ENCODE measurements at places on chromosomes 2 and 18.

DNA sequence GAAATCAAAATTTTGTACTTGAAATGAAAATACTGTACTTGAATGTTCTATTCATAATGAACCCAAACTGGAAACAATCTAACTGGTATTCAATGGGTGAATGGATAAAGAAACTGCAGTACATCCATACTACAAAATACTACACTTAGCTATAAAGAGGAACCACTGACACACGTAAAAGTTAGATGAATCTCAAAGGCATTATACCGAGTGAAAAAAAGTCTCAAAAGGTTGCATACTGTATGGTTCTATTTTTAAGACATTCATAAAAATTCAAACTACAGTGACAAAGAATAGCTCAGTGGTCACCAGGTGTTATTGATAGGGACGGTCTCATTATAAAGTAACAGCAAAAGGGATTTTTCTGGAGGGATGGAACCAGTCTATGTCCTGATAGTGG is 41.1 kb downstream of the COBLL1 start:
- DNase-seq, result no peak

- DNase-seq, result no peak
These were observed 5.7 kb upstream of the OTOS start for GRCh38 chr2:240146141-240146561.

DNA sequence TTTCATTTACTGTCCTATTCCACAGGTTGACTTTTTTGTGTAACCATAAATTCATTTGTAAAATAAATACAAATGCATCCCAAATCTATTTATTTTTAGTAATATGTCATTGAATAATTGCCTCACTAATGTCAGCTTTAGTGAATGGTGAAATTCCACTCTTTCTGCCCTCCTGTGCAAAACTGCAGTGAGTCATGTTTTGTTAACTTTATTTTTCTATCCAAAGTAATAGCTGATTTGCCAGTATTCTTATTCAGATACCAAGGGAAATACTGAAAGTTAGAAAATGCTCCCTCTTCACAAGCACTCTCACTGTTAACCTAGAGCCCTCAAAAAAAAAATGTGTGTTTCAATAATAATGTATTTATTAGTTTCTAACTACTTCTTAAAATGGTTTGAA is 322.8 kb downstream of the RIT2 start:
- peak; percentile 18 for DNase-seq

- peak; percentile 44 for DNase-seq
These were observed 688.9 kb upstream of the ID2 start for GRCh38 chr2:7992612-7993602.

- DNase-seq, result peak; percentile 6
These were observed 334.5 kb upstream of the CDH2 start for GRCh38 chr18:28511413-28511821.

DNA sequence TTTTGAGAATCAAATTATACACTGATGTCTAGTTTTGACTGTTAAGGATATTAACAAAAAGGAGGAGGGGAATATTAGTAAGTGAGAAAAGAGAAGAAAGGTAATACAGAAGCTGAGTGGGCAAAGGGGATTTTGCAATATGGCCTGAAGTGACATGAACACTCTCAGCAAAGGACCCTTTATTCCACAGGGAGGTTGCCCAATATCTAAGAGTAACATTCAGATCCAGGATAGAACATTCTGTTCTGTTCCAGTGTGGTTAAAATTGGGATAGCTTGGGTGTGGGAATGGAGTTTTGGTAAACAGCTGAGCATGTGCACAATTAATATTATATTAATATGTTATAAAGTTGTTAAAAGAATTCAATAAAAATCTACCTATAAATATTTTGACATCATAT is 120.1 kb downstream of the ZNF385B start:
- DNase-seq, result no peak

- peak; percentile 61 for DNase-seq
These were observed 725 bp downstream of the FIGN start for GRCh38 chr2:163734881-163735684.

- peak; percentile 4 for DNase-seq
These were observed 130.4 kb upstream of the MYO3B start for GRCh38 chr2:170047331-170048065.

- DNase-seq, result no peak
These were observed 802.9 kb upstream of the KLHL29 start for GRCh38 chr2:22582107-22582506.

DNA sequence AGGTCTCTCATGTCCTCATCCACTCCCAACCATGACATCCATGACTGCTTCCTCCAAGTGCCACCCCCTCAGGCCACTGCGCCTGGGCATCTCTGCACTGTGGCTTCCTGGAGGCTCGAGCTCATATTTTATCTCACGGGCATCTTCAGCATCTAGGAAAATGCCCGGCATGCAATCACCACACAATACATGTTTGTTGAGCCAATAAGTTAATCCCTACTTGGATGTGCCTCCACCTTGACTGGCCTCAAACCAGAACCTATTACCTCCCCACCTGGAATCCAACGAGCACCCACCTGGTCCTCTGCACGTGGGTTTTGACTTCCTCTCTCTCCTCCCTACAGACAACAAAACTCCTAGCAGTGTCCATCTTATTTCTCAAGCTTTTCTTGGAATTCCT is 198.9 kb upstream of the REV1 start:
- DNase-seq, result no peak

DNA sequence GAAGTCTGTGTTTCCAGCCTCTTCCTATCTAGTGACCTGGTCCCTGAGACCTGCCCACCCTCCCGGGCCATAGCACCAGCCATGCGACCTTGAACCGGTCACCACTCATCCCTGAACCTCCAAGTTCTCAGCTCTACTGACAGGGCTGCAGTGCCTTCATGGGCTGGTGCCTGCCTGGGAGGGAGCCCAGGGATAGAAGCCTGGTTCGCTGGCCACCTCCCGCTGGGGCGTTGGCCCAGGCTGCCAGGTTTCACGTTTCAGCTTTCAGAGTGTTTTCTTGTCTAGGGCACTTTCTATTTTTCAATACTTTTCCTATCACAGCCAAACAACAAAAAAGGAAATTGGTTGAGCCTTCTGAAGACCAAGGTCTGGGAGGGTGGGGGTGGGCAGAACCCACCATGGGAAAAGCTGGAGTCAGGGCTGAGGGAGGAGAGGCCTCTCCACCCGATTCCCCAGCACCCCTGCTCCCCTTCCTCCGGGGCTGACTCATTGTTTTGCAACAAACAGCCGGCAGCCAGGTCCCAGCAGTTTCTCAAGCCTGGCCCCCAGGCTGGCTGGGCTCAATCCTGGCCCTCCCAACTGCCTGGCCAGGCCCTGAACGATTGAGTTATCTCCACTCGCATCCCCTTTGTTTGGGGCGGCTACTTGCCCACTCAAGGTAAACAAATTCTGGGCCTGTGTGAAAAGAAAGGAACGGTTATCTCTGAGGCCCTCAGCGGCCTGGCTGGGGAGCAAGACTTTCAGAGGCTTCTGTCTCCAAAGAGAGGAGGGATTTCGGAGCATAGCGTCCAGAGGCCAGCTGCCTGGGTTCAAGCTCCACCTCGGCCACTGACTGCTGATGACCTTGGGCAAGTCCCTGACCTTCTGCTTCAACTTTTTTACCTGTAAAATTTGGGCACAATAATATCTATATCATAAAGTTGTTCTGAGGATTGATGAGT is 47.5 kb downstream of the ZFP36L2 start:
- peak; percentile 90 for DNase-seq

GRCh38 chr2:18178736-18179349 is 300.4 kb downstream of the KCNS3 start:
- peak; percentile 66 for DNase-seq

DNA sequence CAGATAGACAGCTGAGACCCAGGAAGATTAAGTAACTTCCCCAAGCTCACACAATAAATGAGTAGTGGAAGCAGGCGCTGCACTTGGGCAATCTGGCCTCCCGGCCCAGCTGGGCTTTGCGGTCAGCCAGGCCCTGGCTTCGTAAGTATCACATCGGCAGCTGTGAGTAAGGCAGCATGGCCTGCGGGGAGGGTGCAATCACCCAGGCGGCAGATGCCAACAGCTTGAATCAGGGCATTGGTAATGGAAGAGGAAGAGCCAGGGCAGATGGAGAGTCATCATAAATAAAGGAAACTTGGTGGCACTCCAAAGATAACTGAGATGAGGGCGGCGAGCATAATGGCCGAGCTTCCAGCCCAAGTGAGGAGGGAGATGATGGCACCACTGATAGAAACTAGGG is 217.9 kb upstream of the PID1 start:
- no peak for DNase-seq

DNA sequence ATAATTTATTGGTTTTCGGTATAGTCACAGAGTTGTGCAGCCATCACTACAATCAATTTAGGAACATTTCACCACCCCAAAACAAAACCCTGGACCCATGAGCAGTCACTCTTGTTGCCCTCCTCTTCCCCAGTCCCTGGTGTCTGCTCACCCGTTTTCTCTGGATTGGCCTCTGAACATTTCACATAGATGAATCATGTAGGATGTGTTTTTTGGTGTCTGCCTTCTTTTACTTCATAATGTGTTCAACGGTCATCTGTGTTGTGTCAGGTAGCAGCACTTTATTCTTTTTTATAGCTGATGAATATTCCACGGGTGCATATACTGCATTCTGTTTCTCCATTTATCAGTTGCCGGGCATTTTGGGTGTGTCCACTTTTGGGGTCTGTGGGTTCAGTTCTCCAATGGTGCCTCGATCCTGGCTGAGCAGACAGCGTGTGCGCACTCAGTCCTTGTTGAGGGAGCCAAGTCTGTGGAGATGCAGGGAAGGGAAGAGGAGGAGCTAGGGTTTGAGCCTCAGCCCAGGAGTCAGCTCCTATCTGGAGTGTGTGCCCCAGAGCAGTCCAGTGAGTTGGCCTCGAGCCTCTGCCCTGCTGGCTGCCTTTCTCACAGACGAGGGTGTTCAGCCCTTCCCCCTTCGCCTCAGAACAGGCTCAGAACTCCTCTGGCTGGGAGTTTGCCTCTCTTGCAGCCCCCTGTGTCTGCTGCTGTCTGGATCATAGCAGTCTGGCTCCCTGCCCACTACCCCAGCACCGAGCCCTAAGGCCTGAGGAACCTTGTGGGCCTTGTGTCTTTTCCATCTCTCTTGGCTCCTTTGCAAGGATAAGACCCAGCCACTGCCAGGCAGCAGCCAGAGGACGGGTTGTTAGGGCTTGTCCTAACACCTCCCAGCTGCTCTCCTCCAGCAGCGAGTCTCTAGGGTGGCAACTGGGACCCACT is 18.0 kb downstream of the C2orf74 start:
- DNase-seq, result peak; percentile 64

DNA sequence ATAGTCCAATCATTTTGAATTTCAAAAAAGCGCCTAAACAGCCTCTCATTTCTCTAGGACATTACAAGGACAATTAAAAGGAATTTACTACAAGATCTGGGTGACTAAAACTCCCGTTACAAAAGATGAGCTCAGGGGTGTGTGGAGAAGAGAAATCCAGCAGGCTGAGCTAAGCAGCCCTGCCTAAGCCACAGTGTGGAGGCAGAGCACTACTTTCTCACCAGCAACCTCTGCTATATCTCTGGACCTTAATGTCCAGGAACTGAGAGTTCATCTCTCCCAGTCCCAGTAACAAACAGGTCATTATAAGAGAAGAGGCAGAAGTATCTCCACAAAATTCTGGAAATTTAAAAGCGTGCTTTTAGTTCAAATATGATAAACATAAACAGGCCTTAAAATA is 18.9 kb upstream of the ANKRD62 start:
- DNase-seq, result no peak

- no peak for DNase-seq
These were observed 164.6 kb downstream of the HDAC4 start for GRCh38 chr2:239236043-239236807.

DNA sequence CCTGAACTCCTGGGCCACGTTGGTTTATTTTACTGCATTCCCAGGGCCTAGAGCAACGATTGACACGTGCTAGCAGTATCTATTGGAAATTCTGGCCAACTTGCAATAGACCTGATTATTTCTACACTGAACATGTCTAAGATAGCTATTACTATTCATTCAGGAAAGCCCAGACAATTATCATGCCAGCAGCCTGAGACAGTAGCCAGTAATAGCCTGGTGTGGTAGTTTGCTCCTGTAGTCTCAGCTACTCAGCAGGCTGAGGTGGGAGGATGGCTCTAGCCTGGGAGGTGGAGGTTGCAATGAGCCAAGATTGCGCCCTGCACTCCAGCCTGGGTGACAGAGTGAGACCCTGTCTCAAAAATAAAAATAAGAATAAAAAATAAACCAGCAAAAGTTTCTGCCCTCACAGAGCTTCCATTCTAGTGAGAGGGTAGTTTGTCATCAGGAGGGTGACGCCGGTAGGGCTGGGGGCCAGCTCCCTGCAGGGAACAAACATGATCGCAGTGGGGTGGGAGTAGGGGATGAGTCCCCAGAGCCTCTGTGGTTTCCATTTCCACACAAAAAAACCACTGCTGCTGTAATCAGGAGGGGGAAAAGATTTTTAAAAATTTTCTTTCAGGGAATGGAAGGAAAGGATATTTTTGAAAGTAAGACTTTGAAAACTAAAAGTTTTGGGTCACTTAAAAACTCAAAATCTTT is 4.3 kb downstream of the CASP8 start:
- no peak for DNase-seq

DNA sequence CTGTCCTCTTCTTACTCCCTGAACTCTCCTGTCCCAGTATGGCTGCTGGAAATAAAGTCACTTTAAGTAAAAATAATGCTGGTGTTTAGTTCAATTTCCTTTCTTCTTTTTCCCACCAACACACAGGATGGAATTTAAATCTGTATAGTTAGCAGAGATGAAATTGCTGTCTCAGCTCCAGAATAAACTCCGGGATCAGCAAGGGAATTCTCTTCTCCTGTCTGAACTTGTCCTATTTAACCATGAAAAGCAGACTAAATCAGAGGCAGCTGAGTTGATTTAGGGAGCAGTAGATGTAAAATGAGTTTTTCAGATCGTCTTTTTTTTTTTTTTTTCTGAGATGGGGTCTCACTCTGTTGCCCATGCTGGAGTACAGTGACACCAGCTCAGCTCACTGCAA is 25.9 kb downstream of the TTLL4 start:
- no peak for DNase-seq

DNA sequence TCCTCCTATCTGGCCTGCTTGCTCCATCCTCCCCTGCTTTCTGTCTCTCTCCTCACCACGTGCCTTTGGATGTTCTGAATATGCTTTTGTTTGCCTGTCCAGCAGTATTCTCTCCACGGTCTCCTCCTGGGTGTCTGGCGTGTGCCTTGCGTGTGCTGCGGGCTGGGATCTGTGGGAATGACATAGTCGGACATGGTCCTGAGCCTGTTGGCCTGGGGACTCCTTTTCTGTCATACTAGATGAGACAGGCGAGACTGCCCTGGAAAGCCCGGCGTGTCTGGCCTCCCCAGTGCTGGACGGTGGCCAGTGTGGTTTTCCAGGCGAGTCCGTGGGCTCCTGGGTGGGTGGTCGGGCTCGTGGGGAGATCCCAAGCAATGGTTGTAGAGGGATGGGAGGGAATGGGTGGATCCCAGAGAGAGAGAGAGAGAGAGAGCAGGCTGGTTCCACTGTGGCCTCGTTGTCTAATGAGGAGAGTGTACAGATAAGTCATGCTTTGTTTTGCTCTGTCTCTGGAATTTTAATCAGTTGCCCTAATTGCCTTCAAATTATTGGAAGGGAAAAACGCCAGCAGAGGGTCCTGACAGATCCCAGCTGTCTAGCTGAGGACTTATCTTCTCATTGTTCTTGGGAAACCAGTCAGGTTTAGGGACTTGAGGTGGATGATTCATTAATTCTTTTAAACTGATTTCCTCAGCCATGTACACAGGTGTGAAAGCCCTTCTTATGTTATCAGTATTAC is 58.3 kb downstream of the HPCAL1 start:
- no peak for DNase-seq

Data from mesenchymal stem cell (in vitro differentiated cells and primary cell).